ENCODE measurements at places on chromosomes 2 and 18. TPM values are rescaled to one million over a fixed set of nuclear protein-coding genes. Genes with fewer than 3 reads are reported as not detected.

- no peak for DNase-seq
Measured at GRCh38 chr2:8217468-8218030, 464.3 kb upstream of the ID2 start.

DNA sequence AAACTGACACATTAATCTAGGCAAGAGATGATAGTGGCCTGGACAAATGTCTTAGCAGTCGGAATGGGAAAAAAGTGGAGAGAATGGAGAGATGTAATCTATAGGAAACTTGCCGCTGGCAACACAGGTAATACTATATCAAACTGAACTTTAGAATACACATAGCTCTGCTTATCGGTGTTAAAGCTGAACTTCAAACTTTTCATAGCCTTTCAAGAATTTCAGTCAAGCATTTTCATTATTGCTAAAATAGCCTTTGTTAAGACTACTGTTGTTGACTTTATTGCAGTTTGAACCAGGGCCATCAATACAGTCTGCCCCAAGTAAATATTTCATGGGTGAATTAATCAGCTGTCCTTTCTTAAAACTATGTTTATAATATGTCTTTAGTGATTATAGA lies 12.9 kb upstream of the CHST9 start:
- no peak for DNase-seq

MYO3B gene
- total RNA-seq = 9.1 TPM

RAB6D gene
- total RNA-seq = 0.15 TPM

Measured in uterus (tissue), 4 donors.